Vagina (tissue), 2 donors: ENCODE measurements at places on chromosomes 4 and X.

GRCh38 chr4:83961575-83961974 lies 425.7 kb downstream of the GPAT3 start:
- no peak for DNase-seq

DNA sequence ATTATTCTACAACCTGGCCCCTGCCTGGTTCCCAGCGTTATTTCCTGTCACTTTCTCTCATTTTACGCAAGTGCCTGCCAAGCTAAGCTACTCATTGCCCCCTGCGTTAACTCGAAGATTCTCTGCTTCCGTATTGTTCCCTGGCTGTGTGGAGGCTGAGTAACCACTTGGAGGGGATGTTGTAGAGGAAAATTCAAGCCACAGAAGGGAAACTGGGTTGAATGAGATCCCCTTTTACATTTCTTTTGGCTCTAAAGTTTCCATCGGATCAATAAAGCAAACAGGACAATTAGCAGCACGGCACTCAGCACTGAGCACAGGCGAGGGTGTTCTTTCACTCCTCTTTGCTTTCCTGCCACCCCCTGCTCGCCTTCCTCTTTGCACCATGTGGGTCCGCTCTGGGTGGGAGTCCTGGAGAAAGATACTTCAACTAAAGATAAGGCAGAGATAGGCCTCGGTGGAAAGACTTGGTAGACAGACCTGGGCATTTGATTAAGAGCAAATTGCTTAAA lies 4.2 kb upstream of the TMSB4X start:
- DNase-seq: no peak

DNA sequence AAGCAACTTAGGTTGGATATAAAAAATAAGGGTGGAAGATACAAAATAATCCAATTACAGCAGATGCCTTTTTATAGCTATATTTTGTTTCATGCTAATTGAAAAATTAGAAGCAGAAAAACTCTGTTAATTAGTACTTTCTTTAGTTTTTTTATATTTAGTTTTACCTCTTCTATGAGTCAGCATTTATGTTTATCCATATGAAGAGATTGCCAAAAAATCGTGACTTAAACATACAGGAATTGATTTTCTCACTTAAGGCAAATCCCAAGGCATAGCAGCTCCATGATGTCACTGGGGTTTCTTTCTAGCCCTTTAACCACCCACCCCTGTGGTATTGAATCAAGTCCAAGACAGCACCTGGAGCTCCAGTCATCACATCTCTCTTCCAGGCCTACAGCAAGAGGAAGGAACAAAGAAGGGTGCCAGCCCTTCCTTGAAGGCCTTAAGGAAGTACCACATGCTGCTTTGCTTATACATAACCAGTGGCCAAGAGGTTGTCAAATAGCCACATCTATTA lies 365.8 kb upstream of the TENM3 start:
- DNase-seq: no peak

- no peak for DNase-seq
Measured at GRCh38 chr4:89142691-89143669, 31.6 kb downstream of the TIGD2 start.

DNA sequence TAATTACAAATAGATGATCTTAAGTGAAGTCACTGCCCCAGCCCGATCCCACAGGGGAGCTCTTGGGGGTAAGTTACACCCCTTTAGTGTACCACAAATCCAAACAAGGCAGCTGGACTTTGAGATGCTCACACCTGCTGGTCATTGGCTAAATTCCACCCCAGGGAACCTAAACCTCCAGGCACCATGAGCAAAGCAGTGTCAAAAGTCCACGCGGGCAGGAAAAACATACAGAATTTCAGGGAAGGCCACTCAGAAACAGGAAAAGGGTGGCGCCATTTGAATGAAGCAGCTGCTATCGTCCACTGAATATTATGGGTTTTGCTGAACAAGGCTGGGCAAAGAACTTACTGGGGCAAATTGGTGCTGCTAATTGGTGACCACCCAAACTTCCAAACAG lies 30.9 kb downstream of the SUPT20HL1 start:
- no peak for DNase-seq

DNA sequence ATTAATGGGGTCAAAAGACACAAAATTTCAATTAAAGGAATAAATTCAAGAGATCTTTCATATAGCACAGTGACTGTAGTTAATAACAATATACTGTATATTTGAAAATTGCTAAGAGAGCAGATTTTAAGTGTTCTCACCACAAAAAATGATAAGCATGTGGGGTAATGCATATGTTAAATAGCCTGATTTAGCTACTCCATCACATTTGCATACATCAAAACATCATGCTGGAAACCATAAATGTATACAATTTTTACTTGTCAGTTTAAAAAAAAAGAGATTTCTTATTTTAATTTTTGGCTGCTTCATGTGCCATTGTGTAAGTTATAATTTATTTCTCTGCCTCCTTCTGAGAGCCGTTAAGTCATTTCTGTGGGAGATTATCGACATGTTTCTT lies 65.9 kb downstream of the FAM184B start:
- no peak for DNase-seq

DNA sequence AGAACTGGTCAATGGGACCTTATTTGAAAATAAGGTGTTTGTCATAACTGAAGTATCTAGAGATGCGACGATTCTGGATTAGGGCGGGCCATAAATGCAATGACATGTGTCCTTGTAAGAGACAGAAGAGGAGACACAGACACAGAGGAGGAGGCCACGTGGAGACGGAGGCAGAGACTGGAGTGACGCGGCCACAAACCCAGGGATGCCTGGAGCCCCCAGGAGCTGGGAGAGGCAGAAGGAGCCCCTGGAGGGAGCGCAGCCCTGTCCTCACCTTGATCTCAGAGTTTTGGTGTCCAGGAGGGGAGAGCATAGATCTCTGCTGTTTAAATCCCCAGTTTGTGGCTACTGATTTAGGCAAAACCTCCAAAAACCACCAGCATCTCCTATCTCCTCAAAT lies 5.0 kb downstream of the GTPBP6 start:
- no peak for DNase-seq

DNA sequence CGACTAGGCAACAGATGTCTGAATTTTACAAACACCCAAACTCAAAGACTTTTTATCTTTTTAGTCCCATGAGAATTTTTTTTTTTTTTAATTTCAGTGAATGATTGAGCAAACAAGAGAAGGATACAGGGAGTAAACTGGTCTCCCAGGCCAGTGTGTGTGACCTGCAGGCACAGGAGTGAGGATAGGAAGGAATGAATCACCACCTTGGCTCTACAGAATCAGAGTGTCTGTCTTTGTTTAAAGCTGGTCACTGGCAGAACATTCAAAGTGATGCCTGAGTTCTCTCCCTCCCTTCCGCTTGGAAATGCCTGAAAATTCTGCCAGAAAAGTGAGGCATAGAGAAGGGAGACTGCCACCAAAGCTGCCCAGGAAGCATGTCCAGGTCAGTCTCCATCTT lies 69.5 kb downstream of the PARM1 start:
- DNase-seq: no peak

DNA sequence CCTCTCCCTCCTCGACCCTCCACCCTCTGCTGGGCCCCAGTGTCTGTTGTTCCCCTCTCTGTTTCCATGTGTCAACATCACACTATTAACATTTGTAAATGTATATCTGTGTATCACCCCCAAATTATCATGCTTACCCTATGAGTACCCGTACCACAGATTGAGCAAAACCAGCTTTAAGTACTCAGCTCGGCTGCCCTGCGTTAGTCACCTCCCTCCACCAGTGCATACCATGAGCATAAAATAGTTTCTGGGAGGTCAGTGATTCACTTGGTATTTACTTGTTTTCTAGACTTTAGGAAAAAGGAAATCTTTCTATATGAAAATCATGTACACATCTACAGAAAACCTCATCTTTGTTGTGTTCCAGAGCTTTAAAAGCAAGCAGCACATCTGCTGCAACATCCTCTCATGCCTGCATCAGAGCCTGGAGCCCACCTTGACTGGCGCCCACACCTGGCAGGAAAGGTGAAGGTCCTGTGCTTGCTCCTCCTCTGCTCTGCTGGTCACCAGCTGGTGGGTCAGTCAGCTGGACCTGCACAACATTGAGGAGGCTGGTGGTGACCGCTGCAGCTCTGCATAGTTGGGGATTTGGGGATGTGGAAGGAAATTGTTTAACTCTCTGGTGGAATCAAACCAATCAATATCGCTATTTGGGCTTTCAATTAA lies 214.4 kb upstream of the KLF3 start:
- DNase-seq: no peak

GRCh38 chr4:110411574-110412011 lies 64.4 kb upstream of the ENPEP start:
- DNase-seq: no peak

GRCh38 chr4:100190643-100191600 lies 654 bp upstream of the DDIT4L start:
- no peak for DNase-seq

GRCh38 chr4:96097040-96097607 lies 257.2 kb downstream of the PDHA2 start:
- DNase-seq: no peak

DNA sequence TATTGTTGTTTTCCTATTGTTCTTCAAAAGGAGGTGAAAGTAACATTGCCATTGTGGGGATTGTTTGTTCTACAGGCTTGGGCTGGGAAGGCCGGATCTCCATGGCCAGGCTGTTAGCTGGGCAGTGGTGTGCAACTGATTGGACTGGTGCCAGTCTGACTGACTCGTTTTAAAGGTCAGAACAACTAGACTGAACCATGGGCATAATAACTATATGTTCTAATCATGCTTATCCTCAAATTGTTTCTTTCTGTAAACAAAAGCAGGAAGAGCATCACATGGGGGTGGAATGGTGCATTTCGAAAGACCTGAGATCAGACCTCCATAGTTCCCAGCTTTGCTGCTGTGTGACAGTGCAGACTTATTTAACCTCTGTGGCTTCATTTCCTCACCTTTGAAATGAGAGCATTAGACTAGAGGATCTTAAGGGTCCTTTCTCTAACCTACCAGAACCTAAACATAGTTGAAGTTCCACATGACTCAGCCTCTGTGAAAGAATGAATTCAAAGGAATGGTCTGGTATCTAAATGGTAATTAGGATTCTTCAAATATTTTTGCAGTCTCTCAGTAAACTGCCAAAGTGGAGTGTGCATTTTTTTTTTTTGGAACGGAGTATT lies 66.7 kb upstream of the PGRMC2 start:
- DNase-seq: no peak

- no peak for DNase-seq
Measured at GRCh38 chr4:139795527-139796314, 130.1 kb downstream of the MGST2 start.

DNA sequence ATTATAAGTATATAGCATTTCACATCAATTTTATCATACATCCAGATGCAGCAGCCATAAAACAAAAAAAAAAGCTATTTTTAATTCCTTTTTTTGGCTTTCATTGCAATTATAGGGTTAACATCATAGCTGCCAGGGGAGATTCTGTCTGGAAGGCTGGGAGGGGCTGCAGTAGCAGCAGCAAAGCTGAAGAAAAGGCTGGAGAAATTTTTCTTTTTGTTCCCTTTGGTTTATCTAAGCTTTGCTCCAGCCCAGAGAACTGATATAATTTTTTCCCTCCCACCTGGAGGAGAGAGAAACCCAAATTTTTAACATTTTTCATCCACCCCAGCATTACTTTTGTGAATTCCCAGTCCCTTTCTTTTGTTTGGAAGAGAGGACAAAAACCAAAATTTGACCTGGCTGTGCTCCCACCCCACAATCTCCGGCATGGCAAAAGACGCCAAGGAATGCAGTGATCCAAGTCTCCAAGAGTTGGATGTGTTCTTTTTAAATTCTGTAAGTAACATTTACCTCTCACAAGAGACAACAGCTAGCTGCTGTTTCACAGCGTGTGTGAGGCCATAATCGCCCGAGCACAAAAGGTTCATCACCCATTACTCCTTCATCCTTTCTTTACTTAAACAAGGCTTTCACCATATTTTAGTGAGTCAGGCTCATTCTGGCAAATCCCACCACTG lies 25.1 kb upstream of the FAM156A start:
- no peak for DNase-seq

- DNase-seq: no peak
Measured at GRCh38 chr4:101621120-101621519, 169.4 kb upstream of the BANK1 start.

DNA sequence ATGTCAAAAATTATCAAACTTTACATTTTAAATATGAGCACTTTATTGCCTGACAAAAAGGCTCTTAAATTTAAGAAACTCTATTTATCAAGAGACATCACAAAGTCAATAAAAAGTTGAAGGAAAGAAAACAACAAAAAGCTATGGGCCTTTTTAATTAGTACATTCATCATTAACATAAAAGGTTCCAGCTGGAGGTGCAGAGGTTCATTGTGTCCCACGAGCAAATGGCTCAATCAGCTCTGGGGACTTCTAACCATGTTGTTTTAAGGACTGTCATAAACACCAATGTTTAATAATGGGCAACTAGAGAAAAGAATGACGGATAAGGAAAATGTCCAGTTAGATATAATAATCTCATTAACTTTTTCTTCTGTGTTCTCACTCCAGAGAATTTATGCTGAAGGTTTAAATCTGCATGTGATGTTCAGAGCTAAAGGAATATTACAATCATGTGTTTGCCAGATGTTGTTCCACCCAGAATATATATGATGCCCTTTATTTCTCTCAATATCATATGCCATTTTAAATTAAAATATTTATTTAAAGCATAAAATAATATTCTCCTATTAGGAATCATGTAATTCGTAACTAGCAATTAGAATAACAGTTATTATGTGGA lies 840.3 kb upstream of the ADGRL3 start:
- DNase-seq: no peak

- no peak for DNase-seq
Measured at GRCh38 chrX:132406106-132406505, 82.7 kb downstream of the MBNL3 start.

DNA sequence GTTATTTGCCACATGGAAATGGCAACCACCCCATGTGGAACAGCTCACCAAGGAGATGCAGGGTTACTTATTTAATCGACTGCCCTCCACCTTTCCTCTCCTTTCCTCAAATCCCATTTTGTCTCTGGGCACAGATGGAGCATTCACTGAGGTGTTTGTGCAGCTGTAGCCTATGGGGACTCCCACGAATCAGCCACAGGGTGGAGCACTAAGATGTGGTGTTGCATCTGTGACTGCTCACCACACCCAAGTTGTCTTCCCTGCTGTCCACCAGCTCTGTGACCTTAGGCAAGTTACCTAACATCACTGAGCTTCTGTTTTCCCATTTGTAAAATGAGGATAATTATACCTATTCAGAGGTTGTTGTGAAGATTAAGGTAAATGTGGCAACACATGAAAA lies 252.4 kb upstream of the CPEB2 start:
- DNase-seq: no peak

GRCh38 chr4:77076889-77077635 lies 1.3 kb upstream of the CCNI start:
- DNase-seq: no peak

GRCh38 chr4:7059662-7060061 lies 8.2 kb downstream of the GRPEL1 start:
- DNase-seq: no peak

DNA sequence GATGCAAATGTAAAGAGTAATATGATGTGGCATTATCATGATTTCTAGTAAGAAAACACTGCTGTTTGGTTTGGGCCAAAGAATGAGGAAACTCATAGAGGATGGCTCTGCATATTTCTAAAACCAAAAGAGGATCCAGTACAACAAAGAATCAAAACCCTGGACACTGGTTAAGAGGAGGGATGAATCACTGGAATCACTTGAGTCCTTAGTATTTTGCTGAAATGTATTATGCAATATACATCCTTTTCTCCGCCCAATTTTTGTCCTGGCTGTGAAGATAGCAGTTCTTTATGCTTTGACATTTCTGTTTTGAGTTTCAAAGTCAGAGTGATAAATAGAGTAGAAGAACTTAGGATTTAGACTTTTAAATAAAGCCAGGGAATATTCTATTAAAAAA lies 345.9 kb downstream of the PACRGL start:
- DNase-seq: no peak
